WTC11 (cell line): ENCODE measurements at places on chromosomes 4 and X.

DNA sequence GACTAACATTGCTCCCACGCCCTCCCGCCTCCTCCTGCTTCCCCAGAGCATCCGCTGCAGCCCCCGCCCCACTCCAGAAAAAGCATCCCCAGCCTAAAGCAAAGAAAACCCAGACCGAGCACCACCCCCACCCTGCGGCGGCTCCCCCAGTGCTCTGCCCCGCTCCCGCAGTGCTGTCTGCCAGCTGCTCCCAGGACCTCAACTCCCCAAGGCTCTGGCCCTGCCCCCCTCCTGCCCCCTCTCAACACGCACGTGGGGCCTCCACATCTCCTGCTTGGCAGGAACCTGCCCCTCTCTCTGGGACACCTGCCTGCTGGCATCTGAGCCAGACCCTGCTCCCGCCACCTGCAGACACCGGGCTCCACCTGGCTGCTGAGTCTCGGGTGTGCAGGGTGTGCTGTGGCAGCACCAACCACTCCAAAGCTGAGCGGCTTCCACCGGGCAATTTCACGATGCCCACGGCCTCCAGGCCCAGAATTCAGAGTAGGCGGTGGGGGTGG, 79.4 kb downstream of the FAM53A start:
- H3K4me1 ChIP-seq: peaks cover 4% of the 10 kb centered on the region; the same call in 1 of the 2 replicates
- no peak overlapping the region for H3K4me3 ChIP-seq
- H3K36me3 ChIP-seq: no peaks in the 10 kb centered on the region
- no peaks in the 10 kb centered on the region for H3K27me3 ChIP-seq
- H3K27ac ChIP-seq: no peak overlapping the region

GRCh38 chr4:77268108-77268507, 111.1 kb downstream of the CCNG2 start:
- H3K27me3 ChIP-seq: peaks cover 37% of the 10 kb centered on the region
- no peaks in the 10 kb centered on the region for H3K36me3 ChIP-seq
- no peak overlapping the region for H3K4me3 ChIP-seq
- H3K27ac ChIP-seq: no peak overlapping the region
- H3K4me1 ChIP-seq: no peaks in the 10 kb centered on the region

GRCh38 chr4:90126805-90127204, 389 bp upstream of the CCSER1 start:
- no peak for DNase-seq
- peaks cover 46% of the 10 kb centered on the region for H3K27me3 ChIP-seq
- peak overlapping the region; percentile 93 for H3K4me3 ChIP-seq
- peaks cover 32% of the 10 kb centered on the region for H3K4me1 ChIP-seq

- DNase-seq: no peak
- no peaks in the 10 kb centered on the region; the same call in 1 of the 2 replicates for H3K27me3 ChIP-seq
- H3K27ac ChIP-seq: no peak overlapping the region
- peaks cover 26% of the 10 kb centered on the region for H3K4me1 ChIP-seq
- no peak overlapping the region for H3K4me3 ChIP-seq
Observed at GRCh38 chrX:120125444-120125843, 9.7 kb upstream of the RHOXF1 start.

GRCh38 chr4:185036842-185037241, 18.6 kb downstream of the HELT start:
- H3K27ac ChIP-seq: no peak overlapping the region
- peaks cover 2% of the 10 kb centered on the region; the same call in 1 of the 2 replicates for H3K36me3 ChIP-seq
- peaks cover 15% of the 10 kb centered on the region for H3K27me3 ChIP-seq
- H3K4me1 ChIP-seq: peaks cover 16% of the 10 kb centered on the region

GRCh38 chrX:30576881-30577280, 685 bp downstream of the TASL start:
- H3K27me3 ChIP-seq: no peaks in the 10 kb centered on the region
- no peak overlapping the region for H3K4me3 ChIP-seq
- H3K4me1 ChIP-seq: no peaks in the 10 kb centered on the region
- H3K36me3 ChIP-seq: no peaks in the 10 kb centered on the region
- H3K27ac ChIP-seq: no peak overlapping the region

GRCh38 chr4:57989430-57989829, 879.2 kb upstream of the IGFBP7 start:
- H3K4me1 ChIP-seq: no peaks in the 10 kb centered on the region
- H3K36me3 ChIP-seq: no peaks in the 10 kb centered on the region
- H3K4me3 ChIP-seq: no peak overlapping the region
- H3K27ac ChIP-seq: no peak overlapping the region
- peak; percentile 18 for DNase-seq

DNA sequence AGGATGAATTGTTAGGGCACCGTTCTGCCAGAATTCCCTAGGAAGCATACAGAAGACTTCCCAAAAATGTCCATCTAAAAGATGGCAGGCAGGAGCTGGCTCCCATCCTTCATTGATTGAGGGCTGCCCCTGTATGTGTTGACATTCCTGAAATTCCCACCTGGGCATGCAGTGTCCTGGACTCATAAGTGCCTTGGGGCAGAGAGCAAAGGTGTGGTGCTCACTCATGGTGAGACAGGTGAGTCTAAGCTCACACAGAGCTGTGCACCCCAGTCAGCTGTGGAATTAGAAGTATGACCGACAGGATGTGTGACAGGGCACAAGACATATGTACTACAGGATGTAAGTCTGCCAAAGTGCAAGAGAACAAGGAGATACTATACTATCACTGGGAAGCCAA, 271.9 kb downstream of the MID1IP1 start:
- peaks cover 7% of the 10 kb centered on the region for H3K36me3 ChIP-seq
- H3K27ac ChIP-seq: no peak overlapping the region
- peaks cover 13% of the 10 kb centered on the region for H3K4me1 ChIP-seq

- H3K36me3 ChIP-seq: no peaks in the 10 kb centered on the region
- H3K4me1 ChIP-seq: no peaks in the 10 kb centered on the region
- DNase-seq: no peak
- no peak overlapping the region for H3K27ac ChIP-seq
Observed at GRCh38 chr4:156820931-156821330, 150.7 kb downstream of the PDGFC start.

- no peak overlapping the region for H3K4me3 ChIP-seq
- no peak for DNase-seq
- H3K4me1 ChIP-seq: 0 out of 2 replicates have a peak, but pooled peaks cover 6% of the 10 kb centered on the region
- no peaks in the 10 kb centered on the region; the same call in 1 of the 2 replicates for H3K27me3 ChIP-seq
Observed at GRCh38 chr4:48787056-48787455, 7.0 kb upstream of the FRYL start.

DNA sequence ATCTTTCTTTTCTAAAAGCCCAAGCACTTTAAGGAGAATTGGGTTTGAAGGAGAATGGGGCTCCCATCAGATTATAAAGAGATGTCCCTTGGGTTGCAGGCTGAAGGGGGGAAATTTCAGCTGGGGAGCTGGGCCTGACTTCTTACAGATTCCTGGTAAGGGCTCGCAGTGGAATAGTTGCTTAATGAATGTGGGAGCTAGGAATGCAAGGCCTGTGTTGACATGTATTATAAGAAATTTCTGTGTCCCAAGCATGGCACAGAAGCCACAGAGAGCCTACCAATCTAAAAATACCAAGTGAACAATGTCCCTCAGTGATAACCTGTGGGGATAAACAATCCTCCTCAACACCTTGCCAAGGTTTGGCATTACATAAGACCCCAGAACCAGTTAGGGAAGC, 39.3 kb upstream of the WNK3 start:
- no peak overlapping the region for H3K4me3 ChIP-seq
- no peaks in the 10 kb centered on the region for H3K27me3 ChIP-seq
- no peak for DNase-seq
- no peaks in the 10 kb centered on the region for H3K36me3 ChIP-seq
- peaks cover 12% of the 10 kb centered on the region for H3K4me1 ChIP-seq

GRCh38 chrX:31126205-31126604, 54.4 kb upstream of the FTHL17 start:
- DNase-seq: no peak
- no peak overlapping the region for H3K27ac ChIP-seq
- H3K27me3 ChIP-seq: no peaks in the 10 kb centered on the region
- H3K4me1 ChIP-seq: 0 out of 2 replicates have a peak, but pooled peaks cover 2% of the 10 kb centered on the region

GRCh38 chrX:28010875-28011274, 29.6 kb upstream of the DCAF8L1 start:
- H3K36me3 ChIP-seq: no peaks in the 10 kb centered on the region
- no peak overlapping the region for H3K27ac ChIP-seq
- no peak overlapping the region for H3K4me3 ChIP-seq
- DNase-seq: no peak
- H3K27me3 ChIP-seq: no peaks in the 10 kb centered on the region
